ENCODE measurements at places on chromosomes 1 and 21.

- DNase-seq = no peak
These were observed 5.4 kb downstream of the KRTAP10-12 start for GRCh38 chr21:44702111-44702972.

DNA sequence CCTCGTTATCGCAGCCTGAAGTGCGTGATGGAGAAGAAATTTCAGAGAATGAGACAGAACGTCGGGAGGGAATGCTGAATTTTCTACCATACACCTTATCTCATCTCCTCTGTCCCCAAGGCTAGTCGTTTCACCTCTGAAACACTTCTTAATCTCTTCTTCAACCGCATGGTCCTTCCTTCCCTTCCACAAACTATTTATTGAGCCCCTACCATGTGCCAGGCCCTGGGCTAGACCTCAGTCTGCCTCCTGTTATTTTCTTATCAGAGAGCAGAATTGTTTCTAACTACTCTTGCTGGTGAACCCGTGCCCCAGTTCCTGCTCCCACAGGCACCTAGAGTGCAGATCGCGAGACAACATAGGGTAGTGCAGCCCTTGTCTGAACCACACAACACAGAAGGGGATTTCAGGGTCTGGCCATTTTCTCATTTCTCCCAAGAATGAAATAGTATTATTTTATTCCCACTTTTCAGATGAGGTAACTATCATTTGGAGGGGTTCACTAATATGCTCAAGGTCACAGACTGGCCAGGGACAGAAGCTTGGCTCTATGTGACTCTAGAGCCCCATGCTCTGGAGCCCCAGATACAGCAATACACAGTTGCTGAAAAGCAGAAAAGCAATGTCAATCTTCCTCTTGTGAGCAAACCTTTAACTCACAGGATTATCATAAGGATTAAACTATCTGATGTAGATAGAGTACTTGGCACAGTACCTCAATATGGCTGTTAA, 598 bp upstream of the ADIPOR1 start:
- DNase-seq = no peak

GRCh38 chr1:40634901-40635655, 30.4 kb downstream of the RIMS3 start:
- no peak for DNase-seq

DNA sequence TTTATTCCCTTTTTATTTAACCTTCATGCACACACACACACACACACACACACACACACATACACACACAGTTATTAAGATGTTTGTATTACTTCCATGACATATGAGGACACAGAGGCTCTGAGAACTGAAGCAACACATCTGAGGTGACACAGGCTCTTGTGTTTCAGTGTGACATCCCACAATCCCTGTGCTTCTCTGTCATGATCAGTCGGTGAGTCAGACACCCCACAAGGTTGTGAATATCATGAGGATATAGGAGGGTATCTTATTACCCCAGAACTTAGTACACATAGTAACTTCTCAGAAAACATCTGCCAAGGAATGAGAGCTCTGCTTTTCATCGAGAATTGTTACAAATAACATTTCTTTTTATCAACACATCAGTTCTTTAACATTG, 459.3 kb downstream of the PLPP3 start:
- no peak for DNase-seq

DNA sequence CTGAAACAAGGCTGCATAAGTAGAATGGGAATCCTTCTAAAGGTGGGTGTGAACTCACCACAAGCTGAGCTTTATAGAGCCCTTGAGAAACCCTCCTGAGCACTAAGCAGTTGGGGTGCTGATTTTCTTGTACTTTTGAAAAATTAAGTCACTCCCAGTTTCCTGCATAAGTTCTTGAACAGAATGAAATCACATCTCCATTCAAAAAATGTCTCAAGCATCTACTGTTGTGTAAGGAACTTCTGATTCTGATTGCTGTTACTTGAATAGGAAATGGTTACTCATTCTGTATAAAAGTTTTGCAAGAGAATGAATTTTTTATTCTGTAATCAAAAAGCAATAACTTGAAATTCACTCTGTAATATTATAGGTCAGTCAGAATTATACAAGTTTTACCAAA, 50.8 kb upstream of the WNT2B start:
- no peak for DNase-seq

DNA sequence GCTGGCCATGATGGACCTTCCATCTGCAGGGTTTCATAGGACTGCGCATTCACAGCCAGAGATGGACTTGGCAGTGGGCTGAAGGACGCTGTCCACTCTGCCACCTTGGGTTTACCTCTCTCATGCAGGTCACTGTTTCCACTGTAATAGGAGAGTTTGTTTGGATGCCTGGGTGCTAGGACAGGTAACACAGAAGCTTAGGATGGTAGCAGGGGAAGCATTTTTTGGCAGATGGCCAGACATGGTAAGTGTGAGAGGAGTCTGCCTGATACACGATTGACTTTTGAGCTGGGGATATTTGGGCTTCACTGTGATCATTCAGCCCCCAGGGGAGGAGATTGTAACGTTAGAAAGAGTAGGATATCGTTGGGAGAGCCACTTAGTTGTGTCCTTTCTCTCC, 11.8 kb downstream of the PSEN2 start:
- DNase-seq = no peak

DNA sequence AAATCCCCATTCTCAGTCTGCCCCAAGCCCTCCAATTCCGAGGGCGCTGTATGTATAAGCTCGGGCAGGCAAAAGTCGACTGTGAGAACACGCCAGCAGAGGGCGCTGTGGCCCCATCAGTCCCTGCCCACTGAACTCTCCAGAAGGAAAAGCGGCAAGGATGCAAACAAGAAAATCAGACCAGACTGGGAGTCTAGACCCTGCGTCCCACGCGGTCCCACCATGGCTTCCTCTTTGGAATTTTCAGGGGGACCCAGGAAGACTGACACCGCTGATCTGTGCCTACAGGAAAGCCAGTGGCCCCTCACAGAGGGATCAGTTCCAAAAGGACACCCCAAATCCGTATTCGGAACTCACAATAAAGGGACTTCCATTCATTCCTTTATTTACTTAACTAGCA, 19.5 kb downstream of the TEX35 start:
- peak; percentile 67 for DNase-seq

DNA sequence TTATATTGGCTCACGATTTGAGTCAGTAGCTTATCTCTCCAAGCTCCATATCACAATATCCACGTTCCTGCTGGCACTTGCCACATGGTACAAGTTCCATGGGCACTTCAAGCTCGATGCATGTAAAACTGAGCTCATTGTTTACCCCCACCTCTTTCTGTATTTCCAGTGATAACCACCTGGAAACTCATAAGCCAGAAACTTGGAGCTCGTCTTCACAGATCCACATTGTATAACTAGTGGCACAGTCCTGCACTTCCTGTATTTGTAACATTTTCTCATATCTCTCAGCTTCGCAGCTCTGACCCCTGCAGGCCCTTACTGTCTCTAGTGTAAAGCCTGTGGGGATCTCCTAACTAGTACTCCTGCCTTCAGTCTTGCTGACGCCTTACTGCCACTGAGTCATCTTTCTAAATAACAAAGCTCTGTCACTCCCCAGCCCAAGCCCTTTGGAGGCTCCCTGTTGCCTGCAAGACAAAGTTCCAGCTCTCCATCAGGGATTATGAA, 6.5 kb upstream of the C2CD4D start:
- DNase-seq = no peak
